ENCODE measurements at places on chromosomes 16 and 17.
A peak's percentile ranks its signal among the peaks of the same experiment; 100 is the strongest.

GRCh38 chr17:58969156-58969555 is 137.5 kb downstream of the TRIM37 start:
- no peak for DNase-seq

GRCh38 chr16:11225677-11226549 is 30.1 kb downstream of the SOCS1 start:
- no peak for DNase-seq

GRCh38 chr16:76441876-76442275 is 164.7 kb downstream of the CNTNAP4 start:
- DNase-seq, result no peak

GRCh38 chr16:64705443-64705842 is 416.4 kb downstream of the CDH11 start:
- DNase-seq, result no peak

DNA sequence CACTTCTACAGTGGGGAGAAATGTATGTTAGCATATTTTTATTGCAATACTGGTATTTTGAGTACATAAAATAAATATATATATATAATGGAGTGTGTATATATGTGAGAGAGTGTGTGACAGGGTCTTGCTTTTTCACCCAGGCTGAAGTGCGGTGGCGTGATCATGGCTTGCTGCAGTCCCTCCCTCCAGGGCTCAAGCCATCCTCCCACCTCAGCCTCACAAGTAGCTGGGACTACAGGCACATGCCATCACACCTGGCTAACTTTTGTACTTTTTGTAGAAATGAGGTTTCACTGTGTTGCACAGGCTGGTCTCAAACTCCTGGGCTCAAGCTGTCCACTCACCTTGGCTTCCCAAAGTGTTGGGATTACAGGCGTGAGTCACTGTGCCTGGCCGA is 4.1 kb downstream of the CYLD start:
- no peak for DNase-seq

DNA sequence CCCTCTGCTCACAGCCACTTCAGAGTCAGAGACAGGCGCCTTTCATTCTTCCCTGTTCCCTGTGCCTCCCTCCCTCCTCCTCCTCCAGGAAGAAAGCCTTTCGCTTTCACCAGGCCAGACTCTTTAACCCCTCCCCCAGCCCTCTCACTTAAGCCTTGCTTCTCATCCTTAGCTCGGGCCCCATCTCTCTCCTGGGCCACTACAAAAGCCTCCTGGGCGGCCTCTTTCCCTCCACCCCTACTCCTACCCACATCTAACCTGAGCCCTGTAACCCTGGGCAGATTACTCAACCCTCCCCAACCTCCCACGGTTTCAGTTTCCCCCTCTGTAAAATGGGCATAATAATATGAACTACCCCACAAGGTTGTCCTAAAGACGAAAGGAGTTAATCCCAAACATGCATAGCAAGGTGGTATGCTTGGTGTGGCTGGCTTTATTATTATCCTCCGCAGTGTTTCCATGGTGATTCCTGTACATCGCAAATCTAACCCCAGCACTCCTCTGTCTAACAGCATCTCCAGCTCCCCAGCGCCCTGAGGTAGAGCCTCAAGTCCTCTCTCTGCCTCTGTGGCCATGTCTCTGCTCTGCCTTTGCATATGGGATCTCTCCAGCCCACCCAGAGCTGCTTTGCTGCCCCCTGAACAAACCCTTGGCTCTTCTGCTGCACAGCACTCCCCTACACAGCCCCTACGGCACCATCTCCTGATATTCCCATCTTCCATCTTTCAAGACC is 17.7 kb downstream of the PIMREG start:
- DNase-seq, result peak; percentile 7

- no peak for DNase-seq
These were observed 1.0 kb downstream of the ANTKMT start for GRCh38 chr16:721765-722540.

GRCh38 chr17:34067011-34067410 is 188.1 kb upstream of the CCL2 start:
- DNase-seq, result no peak

Data from activated T-cell treated with anti-CD3 and anti-CD28 coated beads for 48 hours (primary cell).